ENCODE measurements at places on chromosomes 16 and 17.

- no peak for DNase-seq
Measured at GRCh38 chr17:39186481-39187002, 10.9 kb downstream of the CACNB1 start.

DNA sequence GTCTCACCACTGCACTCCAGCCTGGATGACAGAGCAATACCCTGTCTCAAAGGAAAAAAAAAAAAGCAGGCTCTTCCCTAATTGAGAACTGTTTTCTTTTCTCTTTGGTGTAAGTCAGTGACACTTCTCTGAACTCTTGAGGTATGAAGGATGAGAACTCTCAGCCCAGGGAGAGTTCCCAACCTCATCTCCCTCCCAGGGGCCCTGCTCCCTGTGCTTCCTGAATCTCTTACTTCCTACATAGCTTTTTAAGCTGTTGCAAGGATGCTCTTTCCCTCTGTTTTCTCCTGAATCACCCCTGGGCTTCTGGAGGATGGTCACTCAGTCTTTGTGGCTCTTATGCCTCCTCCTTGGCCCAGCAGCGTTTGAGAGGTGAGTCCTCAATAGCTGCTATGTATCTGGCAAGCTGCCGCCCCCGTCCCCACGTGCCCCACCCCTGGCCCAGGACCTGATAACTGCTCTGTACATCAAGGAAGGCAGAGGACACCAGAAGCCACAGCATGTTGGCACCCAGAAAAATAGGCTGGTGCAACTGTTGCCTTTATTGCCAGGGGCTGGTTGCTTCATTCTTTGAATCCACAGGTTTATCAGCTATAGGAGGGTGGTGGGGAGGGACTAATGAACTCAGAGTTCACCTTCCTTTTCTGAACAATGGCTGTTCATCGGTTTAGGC is 24.0 kb downstream of the IGF2BP1 start:
- DNase-seq = no peak

GRCh38 chr17:7704601-7705268 is at the start of gene EFNB3:
EFNB3 (plus strand) TSS chr17:7705202; CDS start chr17:7705599, 397 bp downstream.
- DNase-seq = peak; percentile 38

DNA sequence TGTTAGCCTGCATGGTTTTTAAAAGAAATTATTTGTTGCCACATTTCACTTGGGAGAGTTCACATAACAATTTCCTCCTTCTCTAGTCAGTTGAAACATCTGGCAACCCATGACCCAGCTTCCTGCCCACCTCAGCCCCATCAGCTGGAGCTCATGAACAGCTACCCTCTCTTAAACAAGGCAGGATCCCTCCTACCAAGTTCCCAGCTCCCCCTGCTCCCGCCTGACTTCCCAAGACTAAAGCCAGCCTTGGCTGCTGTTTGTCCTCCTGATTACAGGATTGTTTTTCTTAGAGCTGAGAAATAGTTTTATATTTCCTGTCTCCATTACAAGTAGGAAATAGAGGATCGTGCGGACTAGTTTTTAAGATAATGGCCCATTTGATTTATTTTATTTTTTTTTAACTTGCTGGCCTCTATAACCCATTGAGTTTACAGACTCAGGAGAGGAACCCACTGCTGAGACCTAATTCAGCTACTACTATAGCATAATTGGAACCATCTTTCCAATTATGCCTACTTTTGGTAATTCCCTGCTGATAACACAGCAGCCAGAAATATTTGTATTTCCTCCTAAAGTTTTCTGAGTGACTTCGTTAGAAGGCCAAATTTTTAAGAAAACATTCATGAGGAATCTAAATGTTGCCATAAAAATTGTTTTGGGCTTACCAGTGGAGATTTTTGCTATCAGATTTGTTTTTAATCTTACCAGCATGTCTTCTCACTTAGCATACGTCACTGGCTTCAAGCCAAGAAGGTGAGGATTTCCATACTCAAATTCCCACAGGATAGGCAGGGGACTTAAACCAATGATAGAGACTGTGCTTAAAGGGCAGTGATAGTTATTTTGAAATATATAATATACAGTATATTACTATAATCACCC is 90.0 kb downstream of the ELAC2 start:
- DNase-seq = no peak

- no peak for DNase-seq
Measured at GRCh38 chr17:65809366-65809765, 247.9 kb upstream of the AXIN2 start.

DNA sequence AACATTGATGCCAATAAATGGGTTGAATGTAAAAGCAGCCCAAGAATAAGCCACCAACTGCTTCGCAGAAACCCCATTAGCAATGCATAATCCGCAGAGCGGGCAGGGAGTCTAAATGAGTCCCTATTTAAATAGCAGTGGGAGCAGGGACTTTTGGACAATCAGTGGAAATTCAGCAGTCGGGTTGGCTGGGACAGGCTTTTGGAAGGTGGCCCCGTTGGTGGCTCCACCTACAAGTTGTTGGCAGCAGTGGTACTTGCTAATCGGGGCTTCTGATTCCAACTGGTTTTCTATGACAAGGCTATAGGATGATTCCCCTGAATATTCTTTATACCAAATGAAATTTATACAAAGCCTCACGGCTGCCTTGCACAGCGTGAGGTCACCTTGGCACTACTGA is 86.3 kb downstream of the WDR59 start:
- no peak for DNase-seq

DNA sequence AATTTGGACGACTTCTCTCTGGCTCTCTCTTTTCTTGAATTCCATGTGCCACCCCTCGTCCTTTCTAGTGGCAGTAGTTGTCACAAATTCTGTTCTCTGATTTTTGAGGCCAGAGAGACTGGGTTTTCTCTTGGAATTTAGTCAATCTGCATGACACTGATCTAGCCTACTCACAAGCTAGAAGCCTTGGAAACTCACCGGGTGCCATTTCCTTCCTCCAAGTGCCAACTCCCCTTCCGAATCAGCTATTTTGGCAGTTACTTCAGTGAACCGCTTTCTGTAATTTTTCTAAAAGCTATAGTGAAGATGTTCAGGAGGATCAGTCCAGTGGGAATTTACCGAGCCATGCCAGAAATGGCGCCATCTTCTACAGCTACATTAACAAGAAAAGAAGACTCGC is 228.9 kb downstream of the PMP22 start:
- no peak for DNase-seq

DNA sequence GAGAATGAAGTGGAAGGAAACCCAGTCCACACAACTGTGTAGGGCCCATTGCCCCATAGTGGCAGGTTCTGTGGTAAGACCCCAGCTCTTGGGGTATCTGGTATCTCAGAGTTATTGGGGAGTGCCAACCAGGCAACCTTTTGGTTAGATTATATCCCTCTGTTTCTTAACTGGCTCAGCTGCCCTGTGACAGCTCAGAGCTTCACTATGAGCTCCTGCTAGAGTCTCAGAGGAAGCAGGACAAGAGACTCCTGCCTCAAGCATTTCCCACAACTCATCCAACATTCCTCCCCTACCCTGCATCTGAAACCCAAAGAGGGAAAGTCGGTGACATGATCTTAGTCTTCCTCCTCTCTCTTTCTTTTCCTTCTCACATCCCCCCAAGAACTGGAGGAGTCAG is 292.3 kb downstream of the SHISA9 start:
- DNase-seq = no peak

DNA sequence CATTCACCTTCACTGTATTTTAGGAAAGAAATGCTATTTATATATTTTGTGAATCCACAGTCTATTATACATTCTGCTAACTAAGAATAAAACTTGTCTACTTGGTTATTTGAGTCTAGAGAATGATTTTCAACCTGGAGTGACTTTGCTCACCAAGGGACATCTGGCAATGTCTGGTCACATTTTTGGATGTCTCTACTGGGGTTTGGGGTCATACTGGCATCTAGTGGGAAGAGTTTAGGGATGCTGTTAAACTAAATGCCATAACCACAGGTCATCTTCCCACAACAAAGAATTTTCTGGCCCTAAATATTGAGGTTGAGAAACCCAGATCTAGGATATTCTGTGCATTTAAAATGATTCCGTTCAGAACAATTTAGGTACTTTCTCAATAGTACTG is 26.0 kb downstream of the KCNJ16 start:
- DNase-seq = no peak

GRCh38 chr17:17036524-17036998 is 5.7 kb upstream of the MPRIP start:
- no peak for DNase-seq

- DNase-seq = no peak
Measured at GRCh38 chr17:1834380-1835149, 4.8 kb downstream of the RPA1 start.

DNA sequence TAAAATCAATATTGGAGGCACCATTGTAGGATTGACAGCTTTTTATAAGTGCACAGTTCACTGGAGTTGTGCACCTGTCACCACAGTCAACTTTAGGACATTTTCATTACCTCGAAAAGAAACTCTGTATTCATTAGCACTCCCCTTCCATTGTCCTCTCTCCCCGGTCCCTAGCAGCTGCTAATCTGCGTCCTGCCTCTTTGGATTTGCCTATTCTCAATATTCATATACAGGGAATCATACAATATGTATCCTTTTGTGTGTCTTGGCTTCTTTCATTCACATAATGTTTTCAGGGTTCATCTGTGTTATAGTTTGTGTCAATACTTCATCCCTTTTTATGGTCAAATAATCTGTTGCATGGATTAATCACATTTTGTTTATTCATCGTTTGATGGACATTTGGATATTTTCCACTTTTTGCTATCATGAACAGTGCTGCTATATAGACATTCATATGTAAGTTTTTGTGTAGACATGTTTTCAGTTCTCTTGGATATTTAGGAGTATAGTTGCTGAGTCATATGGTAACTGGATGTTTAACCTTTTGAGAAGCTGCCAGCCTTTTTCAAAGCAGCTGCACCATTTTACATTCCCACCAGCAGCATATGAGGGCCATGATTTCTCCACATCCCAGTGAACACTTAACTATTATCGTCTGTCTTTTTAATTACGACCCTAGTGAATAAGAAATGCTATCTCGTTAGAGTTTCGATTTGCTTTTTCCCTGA is 9.8 kb downstream of the DNAJA3 start:
- no peak for DNase-seq

DNA sequence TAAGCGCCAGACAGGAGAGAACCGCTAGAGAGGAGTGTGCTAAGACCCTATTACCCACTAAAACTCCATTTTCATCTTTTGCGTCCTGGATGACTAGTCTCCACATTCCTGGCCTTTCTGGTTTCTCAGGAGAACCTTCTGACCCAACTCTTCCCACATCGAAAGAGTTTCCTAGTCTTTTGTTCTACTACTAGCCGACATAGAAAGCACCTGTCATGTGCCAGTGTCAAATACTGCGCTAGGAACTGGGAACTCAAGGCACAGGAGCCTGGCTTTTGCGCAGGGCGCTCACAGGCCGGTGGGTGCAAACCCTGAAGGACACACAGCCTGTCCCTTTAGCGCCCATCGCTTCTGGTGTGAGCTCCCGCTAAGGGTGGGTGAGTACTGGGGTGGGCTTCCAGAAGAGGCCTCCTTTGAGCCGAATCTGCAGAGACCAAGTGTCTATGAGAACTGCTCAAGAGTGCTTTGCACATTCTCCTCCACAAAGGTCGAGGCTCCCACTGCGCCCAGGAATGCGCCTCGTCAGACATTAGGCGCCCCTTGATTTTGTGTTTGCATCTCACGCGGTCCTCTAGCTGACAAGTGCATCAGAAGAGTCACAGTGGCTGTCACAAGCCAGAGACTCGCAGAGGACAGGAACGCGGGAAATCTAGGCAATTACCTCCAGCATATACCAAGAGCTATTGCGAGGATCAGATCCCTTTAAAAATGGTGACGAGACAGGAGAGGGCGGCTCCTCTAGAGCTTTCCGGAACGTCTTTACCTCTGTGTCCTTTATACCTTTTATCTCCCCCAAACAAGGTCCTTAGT is 2.0 kb upstream of the PSMB3 start:
- DNase-seq = peak; percentile 49

- DNase-seq = no peak
Measured at GRCh38 chr17:81498953-81499600, 13.5 kb downstream of the ACTG1 start.

GRCh38 chr17:57447990-57448758 is 191.9 kb downstream of the MSI2 start:
- DNase-seq = no peak

- DNase-seq = no peak
Measured at GRCh38 chr17:40425741-40426140, 8.0 kb upstream of the TOP2A start.

GRCh38 chr17:82490512-82491195 is 28.9 kb upstream of the FOXK2 start:
- no peak for DNase-seq

DNA sequence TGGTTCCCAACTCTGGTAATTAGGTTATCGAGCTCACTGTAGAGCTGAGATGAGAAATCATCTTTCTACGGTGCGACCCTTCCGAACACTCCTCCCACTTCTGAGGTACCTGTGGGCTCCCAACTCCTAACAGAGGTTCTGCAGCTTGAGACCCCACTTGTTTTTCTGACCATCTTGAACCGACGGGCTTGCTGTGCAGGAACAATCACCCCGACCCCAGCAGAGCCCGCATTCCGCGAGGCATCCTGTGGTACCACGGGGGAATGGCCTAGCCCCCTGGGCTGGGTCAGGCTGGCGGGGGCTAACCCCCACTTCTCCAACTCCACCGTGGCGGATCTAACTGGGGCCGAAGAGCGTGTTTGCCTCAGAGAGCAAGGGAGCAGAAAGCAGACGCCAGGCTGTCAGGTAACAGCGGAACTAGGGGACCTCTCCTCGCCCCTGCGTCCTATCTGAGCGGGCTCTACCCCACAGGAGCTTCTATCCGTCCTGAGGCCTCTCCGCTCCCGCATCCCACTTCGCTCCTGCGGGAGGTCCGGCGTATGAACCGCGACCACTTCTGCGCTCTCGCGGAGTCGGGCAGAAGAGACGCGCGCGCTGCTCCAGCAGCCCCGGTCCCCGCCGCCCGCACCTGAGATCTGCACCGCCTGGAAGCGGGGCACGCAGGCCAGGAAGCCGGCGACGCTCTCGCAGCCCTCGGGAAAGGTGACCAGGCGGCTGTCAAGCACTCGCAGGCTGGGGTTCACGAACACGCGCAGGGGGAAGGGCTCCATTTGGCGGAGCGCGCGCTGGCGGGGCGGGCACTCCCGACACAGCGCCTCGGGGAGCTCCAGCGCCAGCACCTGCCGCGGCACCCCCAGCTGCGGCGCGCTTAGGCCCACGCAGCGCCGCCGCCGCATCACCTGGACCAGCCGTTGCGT is 761 bp downstream of the PDF start:
- peak; percentile 48 for DNase-seq

GRCh38 chr17:13337864-13338371 is 263.8 kb downstream of the HS3ST3A1 start:
- peak; percentile 43 for DNase-seq

- no peak for DNase-seq
Measured at GRCh38 chr16:4091240-4092012, 24.8 kb downstream of the ADCY9 start.

- DNase-seq = peak; percentile 47
Measured at GRCh38 chr16:53055541-53056391, 975 bp downstream of the CHD9 start.

Measured in mammary epithelial cell (primary cell).